ENCODE measurements at places on chromosomes 5 and 9. TPM values are rescaled to one million over a fixed set of nuclear protein-coding genes. Genes with fewer than 3 reads are reported as not detected.

GRCh38 chr5:133885566-133885965 is 82.9 kb downstream of the C5orf15 start:
- no peak for DNase-seq

- DNase-seq, result no peak
These were observed 61.5 kb downstream of the FXN start for GRCh38 chr9:69097064-69097463.

The GNA14 gene
- total RNA-seq, result not detected

DNA sequence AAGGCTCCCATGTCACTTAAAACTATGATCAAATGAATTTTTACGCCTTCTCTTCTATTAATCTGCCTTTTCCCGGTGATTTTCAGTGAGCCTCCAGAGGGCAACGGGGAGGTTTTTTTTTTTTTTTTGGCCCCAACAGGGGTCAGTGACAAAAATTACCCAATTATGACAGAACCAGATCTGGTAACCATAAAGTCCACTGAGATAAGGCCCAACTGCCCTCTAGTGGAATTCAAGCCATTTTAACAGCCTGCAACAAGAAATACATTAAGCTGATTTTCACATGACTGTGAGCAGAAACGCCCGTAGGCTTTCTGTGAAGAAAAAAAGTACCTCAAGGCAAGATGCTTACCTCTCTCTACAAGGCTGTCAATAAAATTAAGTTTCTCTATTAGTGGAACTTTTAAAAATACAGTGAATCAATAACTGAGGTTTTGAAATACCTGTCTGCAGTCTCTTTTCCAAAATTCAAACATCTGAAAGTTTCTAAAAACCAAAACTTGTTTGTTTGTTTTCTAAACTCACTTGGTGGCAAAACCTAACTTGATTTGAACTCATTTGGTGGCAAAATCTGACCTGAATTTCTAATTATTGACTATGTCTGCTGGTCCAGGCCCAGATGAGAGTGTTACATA is 49.7 kb upstream of the FST start:
- DNase-seq, result no peak

DNA sequence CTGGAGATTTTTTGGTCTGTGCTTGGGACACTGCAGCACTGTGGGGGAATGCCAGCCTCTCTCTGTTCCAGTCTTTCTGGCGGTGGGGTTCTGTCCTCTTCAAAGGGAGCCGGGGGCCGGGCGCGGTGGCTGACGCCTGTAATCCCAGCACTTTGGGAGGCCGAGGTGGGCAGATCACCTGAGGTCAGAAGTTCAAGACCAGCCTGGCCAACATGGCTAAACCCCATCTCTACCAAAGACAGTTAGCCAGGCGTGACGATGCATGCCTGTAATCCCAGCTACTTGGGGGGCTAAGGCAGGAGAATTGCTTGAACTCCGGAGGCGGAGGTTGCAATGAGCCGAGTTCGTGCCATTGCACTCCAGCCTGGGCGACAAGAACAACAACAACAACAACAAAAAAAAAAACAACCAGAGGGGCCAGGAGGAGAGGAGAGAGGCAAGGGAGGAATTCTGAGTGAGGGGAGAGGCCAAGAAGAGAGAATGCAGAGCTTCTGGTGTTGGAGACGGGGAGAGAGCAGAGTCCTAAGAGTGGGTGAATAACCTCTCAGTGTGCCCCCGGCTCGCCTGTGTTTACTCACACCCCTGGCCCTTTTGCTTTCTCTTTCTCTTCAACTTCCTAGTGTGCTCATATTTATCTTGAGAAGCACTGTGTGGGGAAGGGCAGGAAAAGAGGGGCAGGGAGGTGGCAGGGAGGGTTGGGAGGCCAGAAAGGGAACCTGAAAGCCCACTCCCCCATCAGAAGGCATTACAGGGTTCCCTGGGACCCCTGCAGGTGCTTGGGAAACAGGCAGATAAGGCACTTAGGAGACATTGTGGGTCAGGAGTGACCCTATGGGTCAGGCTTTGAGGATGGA is 3.2 kb upstream of the SET start:
- peak; percentile 34 for DNase-seq

- DNase-seq, result no peak
These were observed 81.7 kb downstream of the GNAQ start for GRCh38 chr9:77949751-77950436.

- no peak for DNase-seq
These were observed 4.2 kb downstream of the PAM start for GRCh38 chr5:102759289-102759688.

The SEMA6A gene
- not detected for total RNA-seq

DNA sequence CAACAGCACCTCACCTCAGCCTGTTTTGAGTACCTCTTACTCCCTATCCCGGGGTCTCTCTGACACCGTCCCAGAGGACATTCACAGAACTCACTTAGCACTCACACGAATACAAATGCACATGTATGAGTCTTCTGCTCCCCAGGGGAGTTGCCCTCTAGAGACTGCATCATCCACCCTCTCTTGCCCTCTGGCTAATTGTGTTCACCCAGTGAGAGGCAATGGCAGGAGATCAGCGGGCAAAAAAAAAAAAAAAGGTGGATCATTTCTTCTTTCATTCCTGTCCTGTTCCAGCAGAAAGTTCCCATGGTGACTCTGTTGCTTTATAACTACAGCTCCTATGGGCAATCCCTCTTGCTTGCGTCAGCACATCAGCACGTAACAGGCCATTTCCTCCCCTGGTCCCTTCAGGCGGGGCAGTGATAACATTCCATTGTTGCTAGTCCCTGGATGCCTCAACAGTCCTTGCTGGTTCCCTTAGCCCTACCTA is 23.5 kb upstream of the SNX2 start:
- DNase-seq, result no peak

The GAS1 gene
- total RNA-seq, result 0.08 TPM

The IL12B gene
- not detected for total RNA-seq

The GRIA1 gene
- not detected for total RNA-seq

The PCDHGB2 gene
- not detected for total RNA-seq

The PCDHGA1 gene
- total RNA-seq, result not detected

DNA sequence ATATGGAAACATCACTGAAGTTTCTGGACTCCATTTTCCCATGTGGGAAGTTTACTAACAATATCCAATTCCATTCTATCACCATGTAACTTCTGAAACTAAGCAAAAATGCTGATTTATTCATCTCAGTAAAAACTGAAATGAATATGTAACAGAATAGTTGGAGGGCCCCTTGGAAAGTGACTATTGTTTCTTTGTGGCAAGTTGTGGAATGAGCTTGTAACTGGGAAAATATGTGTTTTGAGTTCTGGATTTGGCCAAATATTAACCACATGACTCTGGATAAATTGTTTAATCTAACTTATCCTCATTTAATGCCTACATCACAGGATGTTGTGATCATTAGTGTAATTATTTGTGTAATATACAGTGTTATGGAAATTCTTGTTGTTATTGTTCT is 619.3 kb downstream of the TLE4 start:
- no peak for DNase-seq

The HRCT1 gene
- total RNA-seq, result not detected

The SPINK5 gene
- total RNA-seq, result not detected

The CCL28 gene
- 13.4 TPM for total RNA-seq

DNA sequence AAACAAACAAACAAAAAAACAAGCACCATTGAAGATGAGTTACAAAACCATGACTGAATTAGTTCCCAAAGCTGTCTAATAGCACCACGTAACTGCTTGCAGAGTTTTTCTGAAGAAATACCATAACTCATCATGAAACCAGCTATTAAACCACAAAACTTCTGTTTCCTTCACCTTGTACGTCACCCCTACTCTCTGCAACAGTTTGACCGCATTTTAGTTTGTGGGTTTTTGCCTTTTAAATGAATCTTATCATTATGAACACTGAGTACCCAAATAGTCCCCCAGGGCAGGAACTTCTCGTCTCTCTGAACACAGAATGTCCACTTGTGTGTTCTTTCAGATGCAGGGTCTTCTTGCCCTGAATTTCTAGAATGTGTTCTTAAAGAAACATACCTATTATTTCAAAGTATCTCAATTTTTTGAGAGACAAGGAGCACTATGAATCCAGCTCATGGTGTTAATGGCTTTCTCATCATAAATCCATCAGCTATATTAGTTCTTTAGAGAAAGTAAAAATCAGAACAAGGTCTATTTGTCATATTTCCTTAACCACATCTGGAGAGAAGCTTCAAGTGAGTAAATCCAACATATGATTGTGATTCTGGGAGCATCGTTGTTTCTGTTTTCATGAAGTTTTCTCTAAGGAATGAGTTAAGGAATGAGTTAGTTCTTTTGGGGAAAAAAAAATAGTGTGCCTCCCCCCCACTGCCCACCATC is 210.6 kb downstream of the AUH start:
- DNase-seq, result peak; percentile 46

DNA sequence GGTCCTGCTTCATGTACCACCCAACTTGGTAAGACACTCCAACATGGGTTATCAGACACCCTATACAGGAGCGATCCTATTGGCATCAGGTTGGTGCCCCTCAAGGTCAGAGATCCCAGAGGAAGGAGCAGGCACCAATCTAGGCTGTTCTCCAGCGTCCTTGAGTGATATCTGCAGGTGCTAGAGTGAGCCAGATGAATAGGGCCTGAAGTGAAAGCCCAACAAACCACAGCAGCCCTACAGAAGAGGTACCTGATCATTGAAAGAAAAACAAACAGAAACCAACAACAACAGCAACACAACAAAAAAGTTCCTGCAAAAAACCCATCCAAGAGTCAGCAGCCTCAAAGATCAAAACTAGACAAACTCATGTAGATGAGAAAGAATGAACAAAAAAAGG is 584.8 kb downstream of the HINT1 start:
- no peak for DNase-seq

The PCDHGB4 gene
- not detected for total RNA-seq

Data from activated naive CD8-positive, alpha-beta T cell treated with anti-CD3 and anti-CD28 coated beads for 36 hours (primary cell).